CD4-positive, alpha-beta T cell treated with Interleukin-15 for 4 hours (primary cell): ENCODE measurements at places on chromosomes 6 and 20.

DNA sequence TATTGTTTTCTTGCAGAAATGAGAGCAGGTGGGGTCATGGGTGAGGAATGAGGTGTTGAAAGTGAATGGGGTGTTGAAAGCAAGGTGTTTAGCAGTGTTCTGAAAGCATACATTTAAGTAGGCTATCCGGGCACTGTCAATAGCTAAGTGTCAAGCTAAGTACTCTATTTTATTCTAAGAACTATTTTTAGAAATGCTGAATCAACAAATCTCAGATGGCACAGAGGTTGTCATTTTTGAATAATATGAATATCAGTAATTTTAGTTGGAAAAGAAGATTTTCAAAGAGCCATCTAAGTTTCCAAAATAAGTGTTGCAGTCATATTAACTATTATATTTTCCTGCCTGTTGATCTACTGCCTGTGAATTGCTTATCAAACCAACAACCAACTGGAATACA lies 21.7 kb upstream of the SLC17A3 start:
- no peak for DNase-seq

DNA sequence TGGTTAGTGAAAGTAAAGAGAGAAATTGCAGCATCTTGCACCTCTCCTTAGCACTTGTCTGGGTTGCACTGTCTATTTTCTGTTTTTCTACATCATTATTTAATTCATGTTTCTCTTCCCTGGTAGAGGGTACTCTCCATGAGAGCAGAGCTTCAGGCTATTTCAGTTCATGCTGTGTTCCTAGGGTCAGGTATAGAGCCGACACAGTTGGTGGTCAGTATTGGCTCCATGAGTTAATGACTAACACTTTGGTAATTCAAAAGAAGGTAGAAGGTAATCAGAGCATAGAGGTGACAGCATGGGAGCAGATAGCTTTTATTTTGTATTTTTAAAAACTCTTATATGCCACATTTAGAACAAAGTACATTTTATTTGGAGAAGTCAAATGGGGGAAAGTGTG lies 42.7 kb downstream of the RIMS1 start:
- no peak for DNase-seq

- DNase-seq, result no peak
These were observed 28.4 kb upstream of the ARMH2 start for GRCh38 chr6:24827162-24827561.

- no peak for DNase-seq
These were observed 18.0 kb downstream of the FOXO3 start for GRCh38 chr6:108578595-108579327.

- no peak for DNase-seq
These were observed 1.8 kb upstream of the BHLHE23 start for GRCh38 chr20:63008541-63009044.

DNA sequence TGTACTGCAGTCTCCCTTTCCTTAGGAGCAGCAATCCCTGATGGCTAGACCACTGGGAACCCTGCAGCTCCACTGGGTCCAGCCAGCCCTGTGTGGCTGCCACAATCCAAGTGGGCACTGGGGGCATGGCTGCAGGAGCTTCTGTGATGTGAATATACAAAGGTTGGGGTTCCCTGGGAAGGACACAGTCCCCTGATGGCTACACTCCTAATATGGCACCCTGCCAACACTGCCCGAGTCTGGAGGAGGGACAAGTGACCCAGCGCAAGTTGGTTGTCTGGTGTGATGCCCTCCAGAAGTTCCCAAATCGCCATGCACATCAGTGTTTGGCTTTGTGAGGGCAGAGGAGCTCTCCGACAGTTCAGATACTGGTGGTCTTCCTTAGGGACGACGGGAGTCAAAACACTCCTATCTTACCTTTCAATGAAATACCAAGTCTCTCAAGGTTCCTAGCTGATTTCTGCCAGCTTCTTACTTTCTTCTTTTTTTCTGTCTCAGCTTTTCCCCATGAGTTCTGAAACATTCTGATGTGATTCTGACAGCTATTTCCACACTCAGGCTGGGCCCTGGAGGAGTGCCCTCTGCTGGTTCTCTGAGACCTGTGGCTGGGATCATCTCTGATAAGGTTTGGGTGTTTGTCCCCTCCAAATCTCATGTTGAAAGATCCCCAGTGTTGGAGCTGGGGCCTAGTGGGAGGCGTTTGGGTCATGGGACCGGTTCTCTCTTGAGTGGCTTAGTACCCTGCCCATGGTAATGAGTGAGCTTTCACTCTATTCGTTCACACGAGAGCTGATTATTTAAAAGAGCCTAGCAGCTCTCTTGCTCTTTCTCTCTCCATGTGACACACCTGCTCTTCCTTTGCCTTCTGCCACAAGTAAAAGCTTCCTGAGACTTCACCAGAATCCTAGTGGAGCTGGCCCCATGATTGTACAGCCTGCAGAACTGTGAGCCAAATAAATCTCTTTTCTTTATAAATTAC lies 15.5 kb upstream of the ZFP57 start:
- no peak for DNase-seq

DNA sequence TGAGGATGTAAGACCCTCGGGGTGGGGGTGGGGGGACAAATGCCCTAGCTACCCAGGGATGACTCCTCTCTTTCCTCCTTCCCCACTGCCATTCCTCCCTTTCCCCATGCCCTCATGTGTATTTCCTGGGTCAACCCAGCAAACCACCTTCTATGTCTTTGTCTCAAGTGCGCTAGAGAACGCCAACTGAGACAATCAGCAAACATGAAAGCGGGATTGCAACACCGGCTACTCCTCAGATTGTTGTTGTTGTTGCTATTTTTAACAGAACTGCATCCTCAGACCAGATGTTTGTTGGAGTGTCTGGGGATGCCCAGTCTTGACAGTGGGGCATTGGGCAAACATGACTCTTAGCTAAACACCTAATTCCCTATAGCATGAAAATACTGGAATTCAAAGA lies 39.3 kb upstream of the HIVEP1 start:
- no peak for DNase-seq

DNA sequence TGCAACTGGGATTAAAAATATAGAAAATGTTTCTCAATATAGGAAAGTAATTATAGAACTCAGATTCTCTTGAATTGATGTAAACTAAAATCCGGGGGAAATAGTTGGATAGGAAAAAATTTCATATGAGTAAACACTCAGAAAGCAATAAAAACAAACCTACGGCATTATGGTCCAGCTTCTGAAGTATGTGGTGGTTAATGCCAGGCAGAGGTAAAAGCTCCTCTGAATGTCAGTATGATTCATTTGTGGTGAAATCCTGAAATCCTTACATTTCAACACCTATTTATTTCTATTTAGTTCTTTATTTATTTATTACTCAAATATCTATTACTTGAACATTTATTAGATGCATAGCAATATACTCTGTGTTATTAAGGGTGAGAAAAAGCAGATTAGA lies 145.1 kb downstream of the RIMS1 start:
- no peak for DNase-seq

DNA sequence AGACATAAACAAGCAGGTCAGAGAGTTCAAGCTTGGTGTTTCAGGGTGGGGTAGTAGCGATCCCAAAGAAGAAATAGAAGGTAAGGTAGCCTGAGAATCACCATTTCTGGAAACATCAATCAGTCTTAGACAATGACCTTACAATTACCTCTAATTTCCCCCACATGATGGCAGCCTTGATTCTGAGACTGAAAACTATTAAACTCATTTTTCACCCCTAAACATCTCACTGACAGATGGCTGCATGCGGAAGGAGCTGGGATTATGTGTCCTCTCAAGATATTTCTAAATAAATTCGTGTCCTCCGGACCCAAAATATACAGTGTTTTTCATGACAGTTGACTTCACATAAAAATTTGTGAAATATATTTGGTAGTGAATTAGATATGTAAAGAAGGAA lies 61.0 kb downstream of the KIF6 start:
- DNase-seq, result no peak

DNA sequence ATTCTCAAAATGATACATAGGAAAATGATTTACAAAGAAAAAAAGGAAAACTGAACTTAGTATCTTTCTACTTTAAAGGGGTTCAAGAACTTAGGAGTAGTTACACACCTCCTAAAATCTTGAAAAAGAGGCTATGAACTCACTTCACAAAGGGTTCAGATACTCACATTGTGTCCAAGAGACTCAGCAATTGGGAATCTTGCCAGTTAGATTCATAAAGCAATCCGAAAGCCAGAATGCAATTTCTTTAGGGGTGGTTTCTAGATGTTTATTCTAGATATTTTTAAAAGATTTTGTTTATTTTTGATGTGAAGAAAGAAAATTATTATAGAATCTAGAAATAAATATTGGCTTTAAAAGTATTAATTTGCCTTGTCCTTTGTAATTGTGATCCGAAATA lies 1.7 kb upstream of the MYB start:
- DNase-seq, result no peak
